ENCODE measurements at places on chromosomes 7 and 10.

DNA sequence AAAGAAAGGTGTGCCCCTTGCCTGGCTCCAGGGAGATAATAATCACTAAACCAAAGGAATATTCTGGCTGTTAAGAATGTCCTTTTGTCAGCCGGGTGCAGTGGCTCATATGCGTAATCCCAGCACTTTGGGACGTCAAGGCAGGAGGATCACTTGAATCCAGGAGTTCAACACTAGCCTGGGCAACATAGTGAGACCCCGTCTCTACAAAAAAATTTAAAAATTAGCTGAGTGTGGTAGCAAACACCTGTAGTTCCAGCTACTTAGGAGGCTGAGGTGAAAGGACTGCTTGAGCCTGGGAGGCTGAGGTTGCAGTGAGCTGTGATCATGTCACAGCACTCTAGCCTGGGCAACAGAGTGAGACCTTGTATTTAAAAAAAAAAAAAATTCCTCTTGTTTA, 74.1 kb downstream of the HERC4 start:
- DNase-seq: no peak

- no peak for DNase-seq
These were observed 290.9 kb downstream of the CRPPA start for GRCh38 chr7:16130111-16131110.

DNA sequence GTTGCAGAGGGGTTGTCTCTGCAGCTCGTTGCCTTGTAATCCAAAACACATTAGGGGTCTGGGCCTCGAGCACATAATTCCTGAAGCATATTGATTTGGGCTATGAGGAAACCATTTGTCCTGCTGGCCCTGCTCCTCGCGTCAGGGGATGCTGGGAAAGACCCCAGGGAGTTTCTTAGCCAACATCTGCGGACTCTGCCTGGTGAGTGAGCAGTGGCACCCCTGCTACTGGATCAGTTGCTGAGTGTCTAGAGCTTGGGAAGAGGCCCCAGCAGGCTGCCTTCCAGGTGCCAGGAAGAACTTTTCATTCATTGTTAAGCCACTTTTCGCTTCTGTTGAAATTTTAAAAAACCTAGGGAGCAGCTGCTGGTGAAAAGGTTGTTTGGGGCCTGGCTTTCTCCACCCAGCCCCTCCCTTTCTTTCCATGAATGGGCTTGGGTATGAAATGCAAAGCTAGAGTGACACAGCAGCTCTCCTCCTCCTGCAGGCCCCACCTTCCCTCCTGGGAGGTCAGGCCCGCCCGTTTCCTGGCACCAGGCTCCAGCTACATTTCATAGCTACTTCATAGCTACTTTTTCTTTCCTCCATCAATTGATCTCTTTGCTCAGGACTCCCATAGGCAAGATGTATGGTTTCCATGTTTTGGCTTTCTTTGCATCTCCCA, 26.8 kb downstream of the TACR2 start:
- DNase-seq: peak; percentile 51

GRCh38 chr10:98555021-98555619, 108.4 kb upstream of the HPS1 start:
- DNase-seq: no peak

GRCh38 chr7:70390251-70390650, 741.7 kb upstream of the GALNT17 start:
- DNase-seq: no peak

- DNase-seq: no peak
These were observed 51.6 kb upstream of the SRRM3 start for GRCh38 chr7:76149847-76150691.

GRCh38 chr7:76037310-76037709, 10.5 kb downstream of the STYXL1 start:
- no peak for DNase-seq

- no peak for DNase-seq
These were observed 46.9 kb downstream of the PRPF18 start for GRCh38 chr10:13633689-13634088.

DNA sequence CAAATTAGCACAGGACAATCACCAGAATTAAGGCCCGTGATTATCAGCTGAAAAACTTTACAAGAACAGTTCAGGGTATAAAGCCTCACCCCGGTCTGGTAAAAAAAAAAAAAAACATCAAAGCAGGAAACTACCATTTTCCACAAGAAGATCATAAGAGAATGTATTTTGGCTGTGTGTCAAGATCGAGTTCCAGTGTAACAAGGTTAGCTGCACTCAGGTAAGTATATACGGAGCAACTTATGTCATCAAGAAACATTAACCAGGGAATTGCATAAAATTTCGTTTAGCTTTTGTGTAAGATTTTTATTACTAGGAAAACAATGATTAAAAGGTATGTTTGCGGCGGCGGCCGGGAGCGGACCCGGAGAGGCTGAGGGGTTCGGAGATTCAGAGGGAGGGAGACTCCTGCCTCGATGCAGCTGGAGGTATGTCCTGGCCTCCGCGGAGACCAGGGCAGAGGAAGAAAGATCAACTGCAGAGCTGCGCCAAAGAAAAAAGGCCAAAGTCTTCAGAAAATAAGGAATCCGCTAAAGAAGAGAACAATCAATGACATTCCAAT, 533.8 kb upstream of the CNTNAP2 start:
- no peak for DNase-seq

DNA sequence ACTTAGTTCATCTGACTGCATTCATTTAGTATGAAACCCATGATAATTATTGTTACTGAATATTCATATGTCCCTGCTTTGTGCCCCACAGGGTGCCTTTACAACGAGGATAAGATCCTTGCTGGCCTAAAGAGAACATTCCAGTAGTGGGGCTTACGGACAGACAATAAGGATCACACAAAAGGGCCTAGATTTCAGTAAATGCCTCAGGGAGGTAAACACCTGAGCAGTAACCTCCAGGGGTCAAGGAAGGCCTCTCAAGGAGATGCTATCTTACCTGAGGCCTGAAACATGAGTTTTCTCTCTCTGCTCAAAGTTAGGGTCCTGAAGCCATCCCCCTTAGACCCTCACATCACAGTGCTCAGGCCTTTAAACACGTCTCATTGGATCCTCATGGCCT, 228.7 kb downstream of the TCF7L2 start:
- no peak for DNase-seq

DNA sequence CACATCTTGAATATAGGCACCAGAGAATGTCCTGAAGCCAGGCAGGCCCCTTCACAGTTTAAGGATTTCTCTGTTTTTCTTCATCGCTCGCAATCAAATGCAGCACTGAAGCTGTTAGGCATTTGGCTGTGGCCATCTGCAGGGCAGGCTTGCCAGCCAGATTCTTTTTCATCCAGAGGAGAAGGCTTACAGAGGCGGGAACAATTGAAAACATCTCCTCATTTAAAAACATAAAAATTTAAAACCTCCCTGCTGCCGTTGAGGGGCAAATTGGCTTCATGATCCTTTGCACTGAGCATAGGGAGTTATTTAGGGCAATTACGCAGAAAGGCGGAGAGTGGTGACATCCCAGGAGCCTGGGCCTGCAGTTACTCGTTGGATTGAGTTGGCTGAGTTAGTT, 500.0 kb downstream of the TYW1 start:
- DNase-seq: no peak

DNA sequence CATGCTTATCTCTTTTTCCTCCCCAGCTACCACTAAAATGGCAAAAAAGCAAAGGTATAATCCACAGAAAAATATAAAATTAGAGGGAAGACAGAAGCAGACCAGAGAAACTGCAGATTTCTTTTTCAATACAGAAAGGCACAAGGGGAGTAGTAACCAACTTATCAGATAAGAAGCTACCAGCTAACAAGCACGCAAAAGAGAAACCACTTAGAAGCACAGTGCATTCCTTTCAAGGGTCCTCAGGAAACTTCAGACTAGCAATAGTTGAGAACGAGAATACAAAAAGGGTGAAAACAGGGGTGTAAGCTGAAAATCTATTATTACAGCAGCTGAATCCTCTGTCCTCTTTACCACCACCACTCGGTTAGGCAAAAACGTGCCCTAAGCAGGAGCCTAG, 9.9 kb upstream of the OR2A5 start:
- DNase-seq: no peak

DNA sequence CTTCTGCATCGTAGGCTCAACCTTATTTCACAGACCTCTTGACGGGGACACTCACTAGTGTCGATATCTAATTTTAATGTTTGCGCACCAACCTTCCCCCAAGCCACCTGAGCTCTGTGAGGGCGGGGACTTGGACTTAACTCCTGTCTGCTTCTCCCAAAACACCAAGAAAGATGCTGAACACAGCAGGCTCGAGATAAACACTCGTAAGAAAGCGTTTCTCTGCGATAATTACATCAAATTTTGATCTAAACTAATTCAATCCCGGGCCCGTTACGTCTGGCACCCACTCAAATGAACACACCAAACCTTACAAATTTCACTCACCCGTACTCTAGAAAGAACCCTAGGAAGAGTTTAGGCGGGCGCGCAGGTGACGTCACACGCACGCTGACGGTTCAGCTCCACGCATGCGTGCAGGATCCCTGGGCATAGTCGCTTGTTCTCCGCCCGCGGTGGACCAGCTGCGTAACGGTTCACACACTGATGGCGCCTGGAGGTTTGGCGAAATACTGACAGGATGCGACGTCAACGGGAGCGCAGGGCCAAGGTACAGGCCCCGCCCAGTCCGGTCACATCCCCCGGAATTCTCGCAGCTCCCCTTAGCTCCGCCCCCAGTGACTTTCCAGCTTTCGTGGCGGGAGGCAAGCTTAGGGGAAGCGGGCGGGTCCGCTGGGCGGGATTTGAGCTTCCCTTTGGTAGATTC, at the start of gene POT1:
Gene POT1, minus strand, starts transcription at position 359 of the 706 bp plus-strand sequence. CDS start 32,652 bp downstream, outside the sequence.
- peak; percentile 98 for DNase-seq

GRCh38 chr7:43872406-43873110, 3.2 kb upstream of the MRPS24 start:
- DNase-seq: no peak

DNA sequence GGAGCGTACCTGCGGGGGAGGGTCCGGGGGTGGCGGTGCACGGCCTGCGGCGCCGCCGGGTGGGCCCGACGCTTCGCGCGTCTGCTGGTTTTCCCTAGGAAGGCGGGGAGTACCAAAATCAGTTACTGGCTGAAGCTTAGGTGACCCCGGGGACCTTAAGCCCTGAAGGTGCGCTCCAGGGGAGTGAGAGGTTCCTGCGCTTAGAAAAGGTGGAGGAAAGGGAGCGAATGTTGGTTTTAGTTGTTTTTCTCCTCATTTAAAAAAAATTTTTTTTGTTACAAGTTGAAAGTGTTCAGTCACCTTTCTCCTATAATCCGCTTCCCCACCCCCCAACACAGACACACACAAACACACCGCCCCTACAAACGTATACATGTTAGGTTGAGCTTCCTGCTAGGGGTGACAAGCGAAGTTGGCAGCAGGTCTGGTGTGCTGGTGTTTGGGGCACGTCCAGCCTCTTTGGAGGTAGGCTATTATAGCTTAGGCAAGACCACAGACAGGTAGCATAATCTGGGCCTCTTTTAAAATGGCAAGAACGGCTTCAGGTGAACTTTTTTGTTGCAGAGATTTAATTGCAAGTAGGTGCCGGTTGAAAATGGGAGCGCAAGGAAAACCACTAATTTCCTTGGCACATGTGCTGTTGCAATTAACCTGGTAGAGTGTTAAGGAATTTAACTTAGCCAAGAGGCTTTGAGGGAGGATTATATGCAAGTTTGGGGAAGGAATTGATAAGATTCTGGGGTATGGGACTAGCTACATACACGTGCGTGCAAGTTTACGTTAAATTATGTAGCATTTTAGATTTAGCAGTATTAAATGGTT, 945 bp downstream of the ADD3 start:
- peak; percentile 63 for DNase-seq

DNA sequence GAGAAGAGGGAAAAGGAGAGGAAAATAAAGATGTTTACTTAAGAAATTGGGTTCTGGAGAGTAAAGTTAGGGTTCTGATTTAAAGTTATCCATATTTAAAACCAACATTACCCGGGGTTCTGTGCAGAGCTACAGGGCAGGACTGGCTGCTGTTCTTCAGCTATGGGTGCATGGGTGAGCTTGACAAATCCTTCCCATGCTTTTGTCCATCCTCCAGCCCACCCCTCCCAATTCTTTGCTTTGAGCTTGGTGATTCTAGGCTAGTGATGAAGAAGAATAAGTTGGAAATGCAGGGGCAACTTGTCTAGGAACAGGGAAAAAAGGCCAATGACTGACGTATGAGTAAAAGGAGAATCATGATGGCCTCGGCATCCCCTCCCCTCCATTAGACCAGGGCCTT, 636.0 kb downstream of the LRMDA start:
- no peak for DNase-seq

DNA sequence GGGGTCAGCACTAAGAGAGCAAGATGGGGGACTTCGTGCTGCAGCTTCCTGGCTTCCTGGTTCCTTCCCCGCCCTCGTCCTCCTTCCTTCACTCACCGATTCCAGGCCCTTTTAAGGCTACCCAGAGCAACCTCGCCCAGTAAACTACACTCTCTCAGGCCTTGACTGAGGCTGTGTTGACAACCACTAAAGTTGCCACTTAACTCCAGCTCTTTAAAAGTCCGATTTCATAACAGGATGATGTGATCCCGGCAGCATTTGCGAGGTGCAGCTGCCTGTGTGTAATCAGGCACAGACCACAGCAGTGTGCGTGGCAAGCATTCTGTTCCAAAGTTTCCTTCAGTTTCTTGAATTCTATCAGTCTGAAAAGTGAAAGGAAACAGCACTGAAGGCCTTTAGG, 110.6 kb downstream of the RAB11FIP2 start:
- no peak for DNase-seq

GRCh38 chr7:17185690-17186070, 112.8 kb upstream of the AHR start:
- no peak for DNase-seq

GRCh38 chr7:16791071-16791470, 13.7 kb downstream of the AGR2 start:
- DNase-seq: no peak

DNA sequence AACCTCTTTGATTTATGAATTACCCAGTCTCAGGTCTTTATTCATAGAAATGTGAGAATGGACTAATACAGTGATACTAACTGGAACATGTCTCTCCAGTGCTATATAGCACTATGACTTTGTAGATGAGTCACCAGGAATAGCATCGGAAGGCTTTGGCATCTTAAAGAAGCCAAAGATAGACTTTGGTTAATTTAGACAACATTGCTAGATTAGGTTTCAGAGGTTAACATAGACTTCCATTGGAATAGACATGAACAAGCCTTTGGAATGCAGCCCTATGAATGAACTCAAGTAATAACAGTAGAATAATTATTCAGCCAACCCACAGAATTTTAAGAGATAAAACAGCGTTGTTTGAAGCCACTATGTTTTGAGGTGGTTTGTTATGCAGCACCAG, 169.2 kb downstream of the HGF start:
- DNase-seq: no peak

DNA sequence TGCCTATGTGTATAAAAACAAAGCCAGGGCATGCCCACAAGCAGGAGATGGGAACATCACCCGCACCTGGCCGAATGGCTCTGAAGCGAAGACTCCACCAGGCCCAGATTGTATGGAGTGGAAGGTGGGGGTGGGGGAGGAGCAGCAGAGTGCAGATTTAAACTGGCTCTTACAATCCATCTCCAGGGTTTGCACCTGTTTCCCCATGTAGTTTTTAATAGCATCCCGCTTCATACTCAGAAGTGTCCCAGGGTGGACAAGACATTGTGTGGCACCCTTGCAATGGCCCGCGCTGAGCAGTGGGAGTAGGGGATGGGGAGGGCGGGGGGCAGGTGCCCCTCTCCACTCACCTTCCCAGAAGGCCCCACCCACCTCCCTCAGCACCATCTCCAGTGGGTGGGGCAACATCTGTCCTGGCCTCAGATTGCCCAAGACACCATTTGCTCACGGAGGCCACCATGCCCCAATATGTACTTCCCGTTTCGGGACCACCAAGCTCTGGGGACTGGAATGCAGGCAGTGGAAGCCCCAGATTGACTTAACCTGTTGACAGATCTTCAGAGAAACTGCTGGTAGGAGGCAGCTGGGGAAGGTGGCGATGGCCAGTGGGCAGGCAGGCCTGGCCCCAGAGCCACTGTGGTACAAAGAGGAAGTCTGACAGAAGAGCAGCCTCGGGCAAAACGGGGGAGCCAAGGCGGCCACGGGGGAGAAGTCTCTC, 23.0 kb downstream of the VSIR start:
- no peak for DNase-seq
